ENCODE measurements at places on chromosomes 2 and 18.
A peak's percentile ranks its signal among the peaks of the same experiment; 100 is the strongest.

- DNase-seq = no peak
Observed at GRCh38 chr2:197285361-197285760, 25.2 kb downstream of the ANKRD44 start.

DNA sequence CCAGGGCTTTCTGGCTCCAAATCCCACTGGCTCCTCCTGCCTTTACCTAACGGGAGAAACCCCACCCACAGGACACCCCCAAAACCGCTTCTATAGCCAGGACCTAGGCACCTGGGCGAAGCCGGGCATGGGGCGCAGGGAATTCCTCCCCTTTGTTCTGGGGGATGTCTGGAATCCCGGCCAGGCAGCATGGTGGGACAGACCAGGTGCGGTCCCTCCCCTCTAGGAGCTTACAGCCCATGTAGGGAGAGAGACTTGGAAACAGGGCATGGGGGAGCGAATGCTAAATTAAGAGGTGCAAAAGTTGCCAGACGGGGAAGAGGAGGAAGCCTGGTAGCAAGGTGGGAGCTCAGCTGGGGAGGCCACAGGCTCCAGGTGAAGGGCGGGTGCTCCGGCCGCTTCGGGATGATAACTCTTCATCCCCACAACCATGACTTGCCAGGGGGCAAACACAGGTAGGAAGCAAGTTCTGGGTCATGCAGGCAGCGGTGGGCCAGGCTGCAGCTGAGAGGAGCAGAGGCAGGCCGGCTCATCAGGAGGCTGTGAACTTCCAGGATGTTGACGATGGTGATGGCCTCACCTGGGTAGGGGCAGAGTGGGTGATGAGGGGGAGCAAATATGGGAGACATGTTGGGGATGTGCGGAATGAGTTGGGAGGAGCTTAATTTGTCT, 1.3 kb downstream of the TMEM37 start:
- DNase-seq = no peak

- DNase-seq = no peak
Observed at GRCh38 chr18:38525039-38525438, 959.4 kb upstream of the CELF4 start.

DNA sequence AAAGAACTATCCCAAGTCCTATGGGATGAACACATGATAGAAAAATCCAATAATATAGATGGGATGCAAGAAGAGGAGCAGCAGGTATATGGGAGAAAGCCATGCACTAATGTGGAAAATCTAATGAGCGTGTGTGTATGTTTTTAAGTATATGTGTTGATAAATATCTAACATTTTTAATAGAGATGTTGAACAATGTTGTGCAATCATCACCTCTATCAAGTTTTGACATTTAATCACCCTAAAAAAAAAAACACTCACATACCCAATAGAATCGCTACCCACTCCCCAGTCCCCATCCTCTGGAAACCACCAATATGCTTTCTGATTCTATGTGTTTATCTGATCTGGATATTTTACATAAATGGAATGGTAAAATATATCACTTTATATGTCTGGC, 983.7 kb downstream of the SUCLG1 start:
- DNase-seq = no peak

DNA sequence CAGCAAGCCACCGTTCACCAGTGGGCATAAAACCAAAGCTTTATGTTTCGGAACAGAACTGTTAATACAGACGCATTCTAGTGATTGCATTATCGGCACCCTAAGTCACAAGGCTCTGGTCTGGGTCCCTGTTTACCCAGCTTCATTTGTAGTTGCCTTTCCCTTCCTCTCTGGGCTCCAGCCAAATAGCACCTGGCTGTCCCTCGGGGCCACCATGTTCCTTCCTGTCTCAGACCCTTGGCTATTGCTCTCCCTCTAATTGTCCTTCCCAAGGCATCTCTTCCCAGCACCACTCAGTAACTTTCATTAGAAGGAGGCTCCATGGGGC, 75.3 kb downstream of the SDC1 start:
- no peak for DNase-seq

- no peak for DNase-seq
Observed at GRCh38 chr2:190156530-190157212, 94.1 kb upstream of the MSTN start.

- DNase-seq = peak; percentile 60
Observed at GRCh38 chr18:50507120-50507590, 52.7 kb upstream of the MAPK4 start.

GRCh38 chr2:19435815-19436214, 77.4 kb upstream of the OSR1 start:
- DNase-seq = no peak

GRCh38 chr2:73897934-73898333, 5.1 kb downstream of the ACTG2 start:
- no peak for DNase-seq

DNA sequence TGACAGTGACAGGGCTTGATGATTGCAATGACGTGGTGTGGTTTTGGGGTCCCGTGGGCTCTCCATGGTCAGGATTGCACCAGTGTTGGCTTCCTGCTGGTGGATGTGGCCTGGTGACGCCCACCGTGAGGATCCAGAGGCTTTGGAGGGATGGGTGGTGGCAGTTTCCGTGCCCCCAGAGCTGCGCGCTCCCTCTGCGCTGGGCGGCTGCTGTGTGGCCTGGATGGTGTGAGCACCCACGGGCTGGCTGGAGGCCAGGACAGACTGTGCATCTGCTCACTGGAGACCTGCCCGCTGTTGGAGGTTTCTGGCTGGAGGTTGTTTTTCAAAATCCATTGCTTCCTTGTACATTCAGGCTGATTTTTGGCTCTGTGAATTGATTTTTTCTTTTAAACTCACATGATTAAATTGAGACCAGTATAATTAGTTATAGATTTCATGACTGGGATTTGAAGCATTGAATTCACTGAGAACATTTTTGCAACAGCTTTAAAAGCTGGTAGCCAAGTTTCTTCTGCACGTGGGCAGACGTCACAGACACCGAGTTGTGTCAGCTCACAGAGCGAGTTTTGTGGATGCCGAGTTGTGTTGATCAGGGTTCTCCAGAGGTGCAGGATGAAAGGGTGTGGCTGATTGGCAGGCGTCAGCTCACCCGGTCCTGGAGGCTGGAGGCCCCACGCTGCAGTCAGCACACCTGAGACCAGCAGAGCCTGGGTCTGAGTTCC, 72.7 kb downstream of the KCNG2 start:
- DNase-seq = peak; percentile 1

GRCh38 chr2:183093857-183094657, 15.5 kb downstream of the DUSP19 start:
- DNase-seq = no peak

DNA sequence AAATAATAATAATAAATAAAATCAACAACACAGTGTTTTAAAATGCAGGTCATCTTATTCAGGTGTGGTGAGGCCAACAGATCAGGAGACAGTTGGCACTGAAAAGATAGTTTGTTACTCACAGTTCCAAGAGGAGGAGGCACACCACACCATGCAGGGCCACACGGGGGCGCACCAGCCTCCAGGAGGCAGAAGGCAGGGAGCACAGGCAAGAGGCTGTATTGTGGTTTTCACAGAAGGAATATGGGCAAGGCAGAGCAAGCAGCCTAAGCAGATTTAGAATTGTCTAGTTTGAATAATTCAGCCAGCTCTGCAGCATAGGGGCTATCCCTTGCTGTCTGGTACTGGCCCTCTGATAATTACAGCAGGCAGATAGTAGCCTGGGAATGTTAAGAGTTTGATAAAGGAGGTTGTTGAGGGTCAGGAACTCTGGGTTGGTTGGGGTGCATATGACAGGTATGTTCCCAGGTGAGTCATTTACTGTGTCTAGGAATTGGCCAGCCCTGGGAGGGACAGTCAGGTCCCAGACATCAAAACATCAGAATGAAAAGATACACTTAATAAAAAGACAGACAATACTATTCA, 31.3 kb downstream of the KIAA2012 start:
- no peak for DNase-seq
